Endothelial cell (in vitro differentiated cells): ENCODE measurements at places on chromosomes 6 and 20.

GRCh38 chr6:167058261-167058660 lies 59.1 kb downstream of the CEP43 start:
- no peak for DNase-seq

DNA sequence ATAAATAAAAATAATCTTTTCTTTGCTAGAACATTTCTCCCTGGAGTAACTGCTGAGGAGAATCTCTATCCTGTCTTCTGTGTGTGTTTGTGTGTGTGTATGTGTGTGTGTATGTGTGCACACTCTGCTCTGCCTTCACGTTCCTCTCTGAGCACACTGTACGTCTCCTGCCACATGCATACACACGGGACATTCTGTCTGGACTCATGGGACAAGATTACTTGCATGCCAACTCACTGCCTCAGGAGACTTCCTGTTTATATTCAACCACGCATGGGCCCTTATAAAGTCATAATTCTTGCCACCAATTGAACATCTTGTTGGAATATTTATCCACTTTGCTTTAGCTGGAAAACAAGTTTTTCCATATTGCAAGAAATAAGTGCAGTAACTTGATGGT lies 930.6 kb downstream of the KIF16B start:
- no peak for DNase-seq

DNA sequence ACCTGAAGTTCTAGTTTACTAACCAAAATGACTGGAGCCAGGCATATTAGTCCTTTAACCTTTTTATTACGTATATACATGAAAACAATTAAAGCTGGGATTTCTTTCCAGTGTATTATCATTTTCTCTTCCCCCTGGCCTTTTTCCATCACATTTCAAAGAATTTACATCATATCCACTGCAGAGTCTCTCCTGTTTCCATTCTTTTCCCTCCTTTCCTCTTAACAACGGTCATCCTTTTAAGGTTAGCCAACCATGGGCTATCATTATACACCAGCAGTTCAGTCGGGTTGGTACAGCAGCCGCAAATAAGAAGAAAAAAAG lies 104.6 kb downstream of the TFAP2A start:
- DNase-seq = no peak

DNA sequence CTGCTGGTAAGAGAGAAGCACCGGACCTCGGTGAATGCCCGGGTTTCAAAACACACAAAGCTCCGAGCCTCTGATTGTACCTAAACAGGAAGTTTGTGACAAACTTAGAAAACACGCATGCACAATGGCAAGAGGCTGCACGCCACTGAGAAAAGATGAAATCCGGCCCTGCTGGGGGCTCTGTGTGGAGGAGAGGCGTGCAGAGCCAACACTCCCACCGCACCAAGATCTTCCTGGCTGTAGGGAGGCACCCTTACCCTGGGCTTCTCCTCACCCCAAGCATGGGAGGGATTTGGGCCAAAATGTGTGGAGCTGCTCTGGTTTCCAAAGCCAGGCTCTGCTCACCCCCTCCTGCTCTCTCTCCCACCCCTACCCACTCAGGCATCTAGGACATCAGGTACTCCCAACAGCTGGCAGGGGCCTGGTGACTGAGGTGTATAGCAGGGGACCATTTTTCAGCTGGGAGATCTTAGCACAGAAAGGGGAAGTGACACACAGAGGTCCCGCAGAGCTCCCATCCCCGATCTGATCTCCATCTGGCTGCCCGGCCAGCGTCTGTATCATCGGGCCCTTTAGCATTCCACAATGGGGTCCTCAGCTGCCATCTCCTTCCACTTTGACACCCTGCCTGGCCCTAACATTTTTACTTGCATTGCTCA lies 84.2 kb downstream of the TRERF1 start:
- no peak for DNase-seq

DNA sequence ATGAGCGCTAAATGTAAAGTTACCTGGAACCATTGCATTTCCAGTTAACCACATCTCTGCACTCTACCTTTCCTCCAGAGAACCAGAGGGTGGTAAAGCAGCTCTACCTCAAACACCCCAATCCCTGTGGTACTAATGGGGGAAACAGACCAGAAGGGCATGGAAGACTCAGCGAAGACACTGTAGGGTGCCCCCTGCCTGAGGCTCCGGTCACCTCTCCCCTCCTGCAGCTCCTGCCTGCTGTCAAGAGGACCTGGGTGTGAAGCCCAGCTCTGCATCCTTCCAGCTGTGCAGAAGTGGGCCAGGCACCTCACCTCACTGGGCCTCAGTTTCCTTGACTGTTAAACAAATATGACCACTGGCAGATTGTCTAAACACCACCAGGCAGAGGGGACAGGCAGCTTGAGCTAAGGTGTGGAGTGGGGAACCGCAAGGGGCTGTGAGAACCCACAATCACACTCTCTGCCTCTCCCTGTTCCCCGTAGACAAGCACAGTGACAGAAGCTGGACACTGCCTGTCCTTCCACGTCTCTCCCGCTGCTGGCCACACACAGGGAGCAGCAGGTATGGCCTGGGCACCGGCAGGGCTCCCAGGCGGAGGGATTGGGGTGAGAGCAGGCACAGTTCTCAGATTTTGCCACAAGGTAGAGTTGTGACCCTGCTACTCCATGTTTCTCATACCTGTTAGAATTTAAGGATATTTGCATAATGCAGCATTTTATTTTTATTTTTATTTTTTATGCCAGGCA lies 9.1 kb upstream of the BPIFA2 start:
- DNase-seq = no peak

DNA sequence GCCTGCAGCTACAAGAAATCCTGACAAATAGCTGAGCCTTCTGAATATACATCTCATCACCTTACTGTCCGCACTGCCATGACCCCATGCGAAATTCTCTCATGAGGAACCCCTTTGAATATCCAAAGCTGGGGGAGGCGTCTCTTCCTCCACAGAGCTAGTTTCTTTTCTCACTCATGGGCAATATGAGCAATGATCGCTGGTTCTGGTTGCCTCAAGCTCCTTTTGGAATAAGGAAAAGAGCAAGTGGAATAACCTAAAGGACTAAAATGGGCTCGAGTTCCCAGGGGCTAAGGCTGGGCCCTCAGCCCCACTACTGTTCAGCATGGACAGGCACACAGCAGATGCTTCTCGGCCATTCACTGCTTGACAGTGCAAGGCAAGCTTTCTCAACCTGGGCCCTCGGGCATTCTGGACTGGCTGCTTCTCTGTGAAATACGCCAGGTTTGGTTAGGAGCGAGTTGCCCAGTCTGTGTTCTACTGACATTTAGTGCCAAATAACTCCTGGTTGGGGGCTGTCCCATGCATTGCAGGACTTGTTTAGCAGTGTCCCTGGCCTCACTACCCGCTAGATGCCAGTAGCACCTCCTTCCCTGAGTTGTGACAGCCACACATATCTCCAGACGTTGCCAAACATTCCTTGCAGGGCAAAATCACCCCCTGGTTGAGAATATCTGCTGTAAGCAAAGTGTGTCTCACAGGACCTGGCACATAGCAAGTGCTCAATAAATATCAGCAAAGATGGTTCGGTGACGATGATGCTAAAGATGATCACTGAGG lies 156.8 kb downstream of the CEBPB start:
- DNase-seq = no peak

GRCh38 chr20:51313358-51313827 lies 229.1 kb downstream of the NFATC2 start:
- peak; percentile 14 for DNase-seq

DNA sequence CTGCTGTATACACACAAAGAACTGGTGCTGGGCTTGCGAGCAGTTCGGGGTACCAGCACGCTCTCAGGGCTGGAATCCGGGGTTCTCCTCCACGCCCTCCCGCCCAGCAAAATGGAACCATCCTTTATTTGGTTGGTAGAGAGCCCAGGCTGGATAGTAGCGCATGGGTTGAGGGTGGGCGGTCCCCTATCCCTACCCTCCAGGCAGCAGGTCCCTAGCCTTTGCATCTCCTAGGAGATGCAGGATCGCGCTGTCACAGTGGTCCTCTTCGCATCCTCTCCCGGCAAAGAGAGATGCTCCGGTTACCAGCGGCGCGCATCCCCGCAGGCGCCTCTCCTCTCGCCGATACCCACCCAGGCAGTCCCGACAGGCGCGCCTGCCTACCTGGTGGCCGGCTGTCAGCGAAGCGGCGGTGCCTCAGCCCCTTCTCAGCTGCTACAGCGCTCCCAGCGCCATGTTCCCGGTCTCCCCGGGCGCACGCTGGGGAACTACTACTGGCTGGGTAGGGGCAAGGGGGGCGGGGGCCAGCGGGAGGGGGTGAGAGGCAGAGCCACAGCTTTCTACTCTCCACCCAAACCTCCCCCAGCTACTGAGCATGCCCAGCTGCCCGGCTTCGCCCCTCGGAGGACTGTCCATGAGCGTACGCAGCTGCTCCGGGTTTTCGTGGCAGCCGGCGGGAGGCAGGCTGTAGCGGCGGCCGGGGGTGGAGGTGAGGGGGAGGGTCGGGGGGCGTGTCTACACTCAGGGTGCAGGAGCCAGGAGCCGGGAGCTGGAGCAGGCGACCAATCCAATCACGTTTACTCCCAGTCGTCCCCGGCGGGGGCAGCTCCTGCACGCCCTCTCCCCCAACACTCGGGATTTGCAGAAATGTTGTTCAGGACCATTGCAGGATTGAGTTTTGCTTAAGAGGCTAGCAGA lies at the start of gene PAK5:
Gene PAK5 (minus strand): TSS at position 699 of the 918 bp plus-strand sequence. CDS start 194,748 bp downstream, outside the sequence.
- DNase-seq = peak; percentile 82

DNA sequence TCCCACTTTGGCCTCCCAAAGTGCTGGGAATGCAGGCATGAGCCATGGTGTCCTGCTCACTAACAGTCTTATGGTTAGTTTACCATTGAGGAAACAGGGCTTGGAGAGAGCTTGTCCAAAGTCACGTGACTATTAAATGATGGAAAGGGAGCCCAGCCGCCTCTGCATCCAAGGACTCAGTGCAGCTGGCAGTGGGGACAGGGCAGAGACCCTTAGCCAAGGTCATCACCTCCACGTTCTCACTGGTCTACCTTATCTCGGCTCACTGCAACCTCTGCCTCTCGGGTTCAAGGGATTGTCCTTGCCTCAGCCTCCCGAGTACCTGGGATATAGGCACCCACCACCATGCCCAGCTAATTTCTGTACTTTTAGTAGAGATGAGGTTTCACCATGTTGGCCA lies 109.3 kb downstream of the SLC23A2 start:
- no peak for DNase-seq

DNA sequence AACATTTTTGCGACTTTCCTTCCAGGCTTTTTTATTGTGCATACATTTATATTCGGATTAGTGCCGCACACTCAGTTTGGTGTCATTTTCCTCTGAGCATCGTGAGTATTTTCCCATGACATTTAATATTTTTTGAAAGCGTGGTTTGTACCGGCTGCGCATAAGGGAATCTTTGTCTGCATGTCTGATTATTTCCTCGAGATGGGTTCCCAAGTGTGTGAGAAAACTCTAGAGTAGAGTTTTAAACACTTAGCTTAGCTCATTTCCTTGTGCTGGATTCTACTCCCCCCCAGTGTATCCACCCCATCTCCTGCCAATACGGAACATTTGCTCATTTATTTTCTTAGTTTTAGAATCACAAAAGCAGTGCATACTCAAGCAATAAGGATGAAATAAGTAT lies 94.3 kb downstream of the CDC5L start:
- no peak for DNase-seq

GRCh38 chr6:41515995-41516394 lies 30.2 kb upstream of the FOXP4 start:
- no peak for DNase-seq

DNA sequence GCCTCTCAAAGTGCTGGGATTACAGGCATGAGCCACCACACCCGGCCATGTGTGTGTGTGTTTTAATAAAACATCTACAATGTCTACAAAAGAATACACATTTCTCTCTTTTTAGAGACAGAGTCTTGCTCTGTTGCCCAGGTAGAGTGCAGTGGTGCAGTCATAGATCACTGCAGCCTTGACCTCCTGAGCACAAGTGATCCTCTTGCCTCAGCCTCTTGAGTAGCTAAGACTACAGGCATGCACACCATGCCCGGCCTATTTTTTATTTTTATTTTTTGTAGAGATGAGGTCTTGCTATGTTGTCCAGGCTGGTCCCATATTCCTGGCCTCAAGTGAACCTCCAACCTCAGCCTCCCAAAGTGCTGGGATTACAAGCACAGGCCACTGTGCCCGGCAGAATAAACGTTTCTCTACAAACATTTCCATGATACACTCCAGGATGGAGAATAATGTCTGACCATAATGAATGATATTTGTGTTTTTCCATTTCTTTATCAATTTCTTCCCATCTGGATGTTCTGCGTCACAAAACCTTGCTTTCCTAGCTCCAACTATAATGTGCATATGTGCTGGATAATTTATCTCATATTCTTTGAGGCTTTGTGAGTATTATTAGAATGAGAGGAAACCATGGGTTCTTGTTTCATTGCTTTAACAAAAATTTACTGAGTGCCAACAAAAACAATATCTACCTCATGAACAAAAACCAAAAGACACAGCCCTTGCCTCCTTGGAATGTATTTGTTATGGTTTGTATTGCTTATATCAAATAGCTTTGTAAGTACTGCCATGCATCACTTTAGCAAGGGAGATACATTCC lies 28.6 kb upstream of the CCN2 start:
- DNase-seq = no peak

GRCh38 chr6:116373300-116373699 lies 2.6 kb downstream of the DSE start:
- DNase-seq = no peak

DNA sequence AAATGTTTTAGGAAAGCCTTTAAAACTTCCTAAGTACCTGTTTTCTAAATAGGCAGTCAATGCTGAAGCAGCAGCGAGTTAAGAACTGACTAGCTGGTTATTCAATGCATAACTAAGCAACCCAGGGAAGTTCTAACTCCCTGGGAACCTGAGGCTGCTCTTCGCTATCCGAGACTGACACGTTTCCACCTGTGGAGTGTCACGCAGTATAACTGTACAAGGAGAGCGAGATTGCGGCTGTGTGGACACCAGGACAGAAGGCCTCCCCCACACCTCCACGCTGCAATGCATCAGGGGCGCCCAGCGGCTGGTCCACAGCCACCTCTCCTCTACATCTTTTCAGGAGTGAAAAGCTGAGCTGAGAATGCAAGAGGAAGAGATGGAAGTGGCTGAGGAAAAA lies 8.0 kb downstream of the PXDC1 start:
- DNase-seq = no peak

DNA sequence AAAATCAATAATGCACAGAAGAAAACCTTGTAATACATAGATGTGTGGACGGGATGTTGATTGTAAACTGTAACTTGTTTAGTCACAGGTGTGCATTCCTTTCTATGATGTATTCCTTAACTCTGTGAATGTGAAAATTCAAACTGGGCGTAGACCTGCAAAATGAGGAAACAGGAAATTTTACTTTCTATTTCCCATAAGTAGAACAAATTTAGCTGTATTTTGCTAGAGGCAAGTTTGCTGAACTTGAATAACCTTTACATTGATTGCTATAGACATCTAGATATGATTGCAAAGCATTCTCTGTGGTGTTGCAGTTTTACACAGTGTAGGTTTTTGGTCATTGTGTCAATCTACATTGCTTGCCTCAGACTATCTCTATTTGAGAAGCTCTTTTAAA lies 368.4 kb upstream of the MAN1A1 start:
- DNase-seq = no peak

- DNase-seq = no peak
These were observed 163.6 kb upstream of the CENPW start for GRCh38 chr6:126176282-126176681.

GRCh38 chr6:113901482-113901881 lies 44.3 kb downstream of the MARCKS start:
- no peak for DNase-seq

GRCh38 chr6:98672681-98673475 lies 161.5 kb upstream of the POU3F2 start:
- DNase-seq = no peak
